Stimulated activated CD8-positive, alpha-beta memory T cell treated with anti-CD3 and anti-CD28 coated beads, Interleukin-12 subunit alpha, Interleukin-12 subunit beta, amount 100 ng/mL, for 4 hours (primary cell): ENCODE measurements at places on chromosomes 2 and 18.

DNA sequence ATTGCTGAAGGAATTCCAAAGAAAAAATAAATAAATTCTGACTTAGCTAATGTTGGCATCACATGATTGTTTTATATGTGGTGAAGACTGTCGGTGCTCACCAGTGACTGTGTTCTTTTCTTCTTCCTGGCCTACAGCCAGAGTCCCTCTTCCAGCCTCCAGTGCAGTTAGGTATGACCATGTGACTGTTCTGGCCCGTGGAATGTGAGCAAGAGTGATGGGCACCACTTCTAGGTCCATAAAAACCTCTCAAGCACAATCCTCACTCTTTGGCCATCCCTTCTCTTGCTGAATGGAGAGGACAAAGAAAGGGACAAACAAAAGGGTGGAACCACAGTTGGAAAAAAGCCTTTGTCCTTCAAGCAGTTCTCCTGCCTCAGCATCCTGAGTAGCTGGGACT is 39.0 kb upstream of the BMPR2 start:
- DNase-seq: no peak

DNA sequence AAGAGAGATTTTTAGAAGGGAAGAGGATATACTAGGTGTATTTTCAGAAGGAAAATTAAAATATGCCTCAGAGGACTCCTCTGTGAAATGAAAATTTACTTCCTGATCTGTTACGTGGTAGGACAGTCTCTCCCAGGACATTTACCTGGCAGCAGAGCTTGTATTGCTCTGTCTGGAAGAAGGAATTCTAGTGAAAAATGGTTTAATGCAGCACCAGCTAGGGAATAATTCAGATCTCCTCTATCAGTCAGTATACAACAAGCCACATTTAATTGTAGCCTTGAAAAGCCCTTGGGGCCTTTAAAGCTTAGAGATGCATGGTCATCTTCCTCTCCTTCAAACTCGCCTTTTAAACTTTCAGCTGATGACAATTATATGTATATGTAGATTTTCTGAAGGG is 49.6 kb downstream of the PIK3C3 start:
- DNase-seq: no peak

DNA sequence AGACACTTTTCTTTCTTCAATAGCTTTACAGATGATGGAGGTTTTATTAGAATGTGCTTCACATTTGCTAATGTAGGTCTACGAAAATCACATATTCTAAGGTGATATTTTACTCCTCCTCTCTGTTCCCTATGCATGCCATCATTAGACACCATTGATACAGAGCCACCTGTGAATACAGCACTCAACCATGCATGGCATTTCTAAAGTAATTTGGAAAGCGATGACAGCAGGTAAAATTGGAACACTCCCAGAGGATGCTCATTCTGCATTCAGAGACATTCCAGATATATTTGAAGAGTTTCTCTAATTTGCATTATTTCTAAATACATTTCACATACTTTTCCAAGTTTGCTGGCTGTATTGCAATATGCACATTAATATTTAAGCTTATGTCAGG is 65.3 kb upstream of the RIT2 start:
- no peak for DNase-seq

GRCh38 chr18:11946756-11947155 is 34.6 kb upstream of the IMPA2 start:
- no peak for DNase-seq

DNA sequence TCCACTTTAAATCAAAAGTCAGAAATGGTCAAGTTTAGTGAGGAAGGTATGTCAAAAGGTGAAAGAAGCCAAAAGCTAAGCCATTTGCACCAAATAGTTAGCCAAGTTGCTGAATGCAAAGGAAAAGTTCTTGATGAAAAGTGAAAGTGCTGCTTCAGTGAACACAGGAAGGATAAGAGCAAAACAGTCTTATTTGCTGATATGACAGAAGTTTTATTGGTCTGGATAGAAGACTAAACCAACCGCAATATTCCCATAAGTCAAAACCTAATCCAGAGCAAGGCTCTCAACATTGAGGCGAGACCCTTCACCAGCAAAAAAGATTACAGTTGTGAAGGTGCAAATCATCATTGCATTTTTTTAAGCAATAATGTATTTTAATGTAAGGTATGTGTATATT is 496.5 kb upstream of the LRATD1 start:
- DNase-seq: no peak

DNA sequence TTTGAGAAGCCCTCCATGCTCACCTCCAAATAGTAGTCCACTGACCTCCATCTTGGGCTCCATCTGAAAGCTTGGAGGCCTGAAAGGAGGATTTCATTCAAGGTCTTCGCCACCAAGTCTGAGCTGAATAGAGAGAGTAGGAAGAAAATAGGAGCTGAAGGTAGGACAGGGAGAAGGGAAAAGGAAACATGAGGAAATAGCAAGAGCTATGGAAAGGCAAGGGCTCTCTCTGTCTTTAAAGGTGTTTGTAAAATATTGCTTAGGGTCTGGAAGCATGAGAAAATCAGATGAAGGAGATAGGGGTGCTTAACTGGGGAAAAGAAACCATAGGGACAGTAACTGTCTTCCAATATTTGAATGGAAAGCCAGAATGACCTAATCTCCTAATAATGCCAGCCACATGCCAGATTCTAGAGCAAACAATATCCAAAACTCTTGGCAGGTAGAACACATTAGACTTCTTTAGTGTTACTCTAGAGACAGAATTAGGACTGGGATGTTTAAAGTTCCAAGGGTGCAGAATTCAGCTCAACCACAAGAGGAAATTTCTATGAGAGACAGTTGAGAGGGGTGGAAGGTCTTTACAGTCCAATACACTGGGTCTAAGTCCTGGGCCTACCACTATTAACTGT is 67.4 kb downstream of the NAB1 start:
- DNase-seq: no peak
